BJ (cell line): ENCODE measurements at places on chromosomes 2 and 18.

GRCh38 chr2:170716851-170717598 is 1.9 kb downstream of the SP5 start:
- no peak for DNase-seq

DNA sequence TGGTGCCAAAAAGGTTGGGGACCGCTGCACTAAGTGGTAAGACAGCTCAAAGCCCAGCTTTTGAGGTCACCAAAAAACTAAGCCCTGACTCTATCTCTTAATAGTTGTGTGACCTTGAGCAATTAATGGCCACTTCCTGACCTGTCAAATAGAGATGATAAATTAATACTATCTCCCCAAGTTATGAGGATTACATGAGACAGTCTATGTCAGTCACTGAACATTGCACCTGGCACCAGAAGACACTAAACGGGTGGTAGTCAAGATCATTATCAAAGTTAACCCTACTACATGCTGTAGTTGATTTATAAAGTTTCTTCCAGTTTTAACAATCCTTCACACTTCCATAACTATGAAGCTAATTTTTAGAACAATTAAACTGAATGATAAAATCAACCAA is 36.5 kb downstream of the STPG4 start:
- DNase-seq, result no peak

DNA sequence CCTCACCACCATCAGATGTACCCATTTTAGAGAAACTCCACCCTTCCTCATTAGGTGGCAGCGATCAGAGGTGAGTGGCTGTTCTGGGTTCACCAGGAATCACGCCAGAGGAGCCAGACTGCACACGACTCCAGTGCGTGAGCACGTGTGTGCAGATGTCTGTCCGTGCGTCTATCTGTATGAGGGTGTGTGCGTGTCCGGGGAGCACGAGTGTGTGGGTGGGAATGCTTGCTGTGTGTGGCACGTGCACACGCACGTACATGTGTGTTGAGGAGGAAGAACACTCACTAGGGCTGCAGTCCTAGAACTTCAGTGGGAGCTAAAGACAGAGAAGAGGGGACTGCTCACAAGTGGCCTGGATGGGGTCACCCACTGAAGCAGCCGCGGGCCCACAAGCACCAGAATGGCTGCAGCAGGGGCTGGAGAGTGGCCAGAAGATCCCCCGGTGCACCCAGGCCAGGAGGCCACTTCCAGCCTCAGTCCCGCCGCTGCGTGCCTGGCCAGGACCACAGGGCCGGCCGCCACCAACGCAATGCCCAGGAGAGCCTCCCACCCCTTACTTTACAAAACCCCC is 13.9 kb downstream of the HDAC4 start:
- no peak for DNase-seq

DNA sequence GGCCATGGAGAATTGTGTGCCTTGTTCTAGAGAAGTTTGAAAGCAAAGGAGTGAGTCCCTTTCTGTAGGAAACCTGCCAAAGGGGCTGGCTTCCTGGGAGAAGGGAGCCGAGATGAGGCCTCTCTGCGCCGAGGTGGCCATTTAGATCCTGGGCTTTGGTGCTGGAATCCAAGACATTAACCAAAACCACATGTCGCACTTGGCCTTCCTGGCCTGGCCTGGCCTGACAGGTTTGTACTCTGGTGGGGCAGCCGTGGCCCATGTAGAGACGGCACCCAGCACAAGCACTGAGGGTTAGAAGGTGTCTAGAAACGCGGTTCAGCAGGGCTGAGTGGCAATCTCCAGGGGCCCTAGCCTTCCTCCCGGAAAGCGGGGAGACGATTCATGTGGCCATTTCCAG is 7.1 kb downstream of the CNNM3 start:
- DNase-seq, result no peak

DNA sequence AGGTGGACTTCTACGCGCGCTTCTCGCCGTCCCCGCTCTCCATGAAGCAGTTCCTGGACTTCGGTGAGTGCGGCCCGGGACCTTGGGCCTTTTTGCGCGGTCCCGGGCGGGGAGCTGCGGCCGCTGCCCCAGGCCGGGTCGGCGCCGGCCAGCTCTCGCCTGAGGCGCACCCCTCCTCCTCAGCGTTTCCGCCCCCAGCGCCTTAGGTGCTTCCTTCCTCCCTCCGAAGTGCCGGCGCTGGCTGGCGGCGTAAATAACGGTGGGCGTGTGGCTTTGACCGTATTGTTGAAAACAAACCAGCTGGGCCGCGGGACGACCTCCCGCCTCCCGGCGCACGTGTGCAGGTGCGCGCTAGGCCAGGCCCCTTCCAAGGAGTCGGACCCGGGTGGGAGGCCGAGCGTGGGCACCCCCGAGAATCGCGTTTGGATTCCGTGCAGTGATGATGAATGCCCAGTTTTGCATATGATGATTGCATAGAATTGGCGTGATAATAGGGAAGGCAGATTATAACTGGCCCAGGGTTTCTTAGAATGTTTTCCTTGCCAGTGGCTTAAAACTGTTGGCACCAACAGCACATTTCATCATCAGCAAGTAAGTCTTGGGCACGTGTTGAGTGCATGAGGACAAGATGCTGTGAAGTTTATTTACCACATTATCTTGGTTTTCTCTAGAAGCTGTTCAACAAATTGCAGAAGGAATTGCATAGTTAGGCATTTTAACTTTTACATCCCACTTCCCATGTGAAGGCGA is 569 bp downstream of the PDK1 start:
- no peak for DNase-seq

- no peak for DNase-seq
These were observed 349.7 kb upstream of the ST6GAL2 start for GRCh38 chr2:107235491-107236254.

GRCh38 chr2:168304024-168304681 is 56.8 kb upstream of the STK39 start:
- DNase-seq, result no peak

DNA sequence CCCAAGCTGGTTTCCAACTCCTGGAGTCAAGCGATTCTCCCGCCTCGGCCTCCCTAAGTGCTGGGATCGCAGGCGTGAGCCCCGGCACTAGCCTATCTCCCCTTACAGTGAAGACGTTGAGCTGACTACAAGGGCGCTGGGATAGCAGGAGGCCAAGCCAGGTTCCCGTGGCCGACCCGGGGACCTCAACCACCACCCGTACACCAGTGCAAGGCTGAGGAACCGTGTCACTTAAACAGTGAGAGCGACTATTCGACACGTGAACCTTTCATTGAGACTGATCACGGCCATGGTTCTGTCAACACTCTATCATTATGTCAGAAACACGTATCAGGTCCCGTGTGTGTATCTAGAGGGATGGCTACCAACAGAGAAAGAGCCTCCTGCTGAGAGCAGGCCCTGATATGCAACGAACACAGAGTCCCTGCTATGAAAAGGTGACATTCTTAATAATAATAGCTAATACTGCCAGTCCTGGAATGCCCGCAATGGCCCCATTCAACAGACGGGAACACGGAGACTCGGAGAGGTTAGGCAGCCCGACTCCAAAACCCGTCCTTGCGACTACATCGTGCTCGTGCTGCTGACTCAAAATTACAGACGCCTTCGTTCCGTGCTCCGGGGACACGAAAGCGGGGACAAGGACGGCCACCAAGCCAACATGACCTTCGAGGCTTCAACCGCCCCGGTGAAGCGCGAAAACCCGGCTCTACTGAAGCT is 833 bp downstream of the AFG3L2 start:
- no peak for DNase-seq

GRCh38 chr2:156341452-156342253 is 9.1 kb upstream of the NR4A2 start:
- DNase-seq, result peak; percentile 74

DNA sequence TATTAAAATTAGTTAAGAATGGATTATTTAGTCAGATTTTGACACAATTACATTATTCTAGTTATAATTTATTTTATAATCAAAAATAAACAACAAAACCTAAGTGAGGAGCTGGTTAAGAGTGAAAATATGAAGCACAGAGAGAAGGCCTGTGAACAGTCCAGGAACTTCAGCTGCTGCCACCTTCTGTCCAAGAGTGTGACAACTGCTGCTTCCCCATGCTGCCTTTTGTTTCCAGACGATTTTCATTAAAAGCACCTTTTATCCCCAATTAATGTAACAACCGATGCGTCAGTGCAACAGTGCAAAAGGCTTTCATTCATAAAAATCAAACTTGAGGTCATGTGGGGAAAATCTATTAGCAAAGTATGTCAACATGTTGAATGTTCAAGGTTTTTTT is 363.6 kb downstream of the CTNNA2 start:
- DNase-seq, result no peak

- no peak for DNase-seq
These were observed 14.8 kb downstream of the TRABD2A start for GRCh38 chr2:84866122-84866521.

DNA sequence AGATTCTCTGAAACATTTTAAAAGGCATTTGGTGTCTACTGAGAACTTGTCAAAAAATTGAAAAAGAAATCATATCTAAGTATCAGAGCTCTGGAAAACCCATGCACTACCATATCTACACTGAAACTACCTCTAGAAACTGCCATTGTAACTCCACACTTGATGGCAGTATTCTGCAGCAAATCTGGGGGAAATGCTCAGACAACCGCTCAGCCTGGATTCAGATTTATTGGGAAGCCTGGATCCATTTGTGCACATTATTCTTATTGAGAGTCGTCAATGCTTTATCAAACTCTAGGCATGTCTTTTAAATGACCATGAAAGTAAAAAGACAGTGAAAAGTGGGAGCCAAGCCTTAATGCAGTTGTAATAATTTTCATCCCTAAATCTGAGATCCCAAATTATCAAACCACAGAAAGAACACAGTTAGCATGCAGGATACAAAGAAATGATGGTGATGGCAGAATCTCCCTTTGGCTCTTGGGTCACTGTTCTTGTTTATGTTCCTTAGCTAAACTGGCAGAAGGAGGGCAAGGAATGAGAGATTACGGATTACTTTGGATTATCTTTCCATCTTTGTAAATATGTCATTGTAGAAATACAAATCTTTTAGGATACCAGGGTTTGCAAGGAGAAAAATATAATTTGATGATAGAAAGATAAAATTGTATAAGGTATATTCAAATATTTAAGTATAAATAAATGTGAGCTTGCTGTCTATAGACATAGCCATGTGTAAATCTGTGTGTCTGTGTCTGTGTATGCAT is 512.1 kb upstream of the SYT4 start:
- DNase-seq, result no peak

- DNase-seq, result no peak
These were observed 549.9 kb upstream of the LRATD1 start for GRCh38 chr2:14082640-14083039.

DNA sequence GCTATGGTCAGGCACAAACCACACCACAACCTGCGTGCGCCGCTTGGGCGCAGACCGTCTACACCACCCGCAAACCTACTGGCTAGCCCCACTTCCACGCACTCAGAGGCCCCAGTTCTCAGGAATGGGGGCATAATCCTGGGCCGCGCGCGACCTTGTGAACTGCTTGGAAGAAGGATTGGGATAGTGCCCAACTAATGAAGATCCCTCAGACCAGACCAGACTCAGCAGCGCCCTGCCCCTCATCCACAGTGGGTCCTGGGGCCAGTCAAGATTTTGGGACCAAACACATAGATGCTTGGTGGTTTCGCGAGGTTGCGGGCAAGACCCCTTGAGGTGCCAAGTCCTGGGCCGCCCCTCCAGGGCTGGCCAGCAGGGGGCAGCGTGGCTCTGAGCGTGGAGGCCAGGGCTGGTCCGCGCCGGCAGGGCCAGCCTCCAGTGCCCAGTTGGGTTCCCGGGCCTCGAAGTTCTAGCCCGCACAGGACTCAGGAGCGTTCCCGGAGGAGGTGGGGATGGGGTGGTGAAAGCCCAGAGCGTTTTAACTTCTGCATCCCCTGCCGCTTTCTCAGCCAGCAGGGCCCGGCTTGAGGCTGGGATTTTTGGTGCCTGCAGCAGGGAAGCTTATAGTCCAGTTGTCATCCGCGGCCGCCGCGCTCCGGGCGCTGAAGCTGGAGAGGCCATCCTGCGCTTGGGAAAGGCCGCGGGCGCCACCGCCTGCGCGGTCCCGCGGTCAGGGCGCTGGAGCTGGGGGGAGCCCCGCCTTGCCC is 8.3 kb downstream of the OSR1 start:
- no peak for DNase-seq

GRCh38 chr18:43620936-43621335 is 343.6 kb upstream of the SYT4 start:
- no peak for DNase-seq

DNA sequence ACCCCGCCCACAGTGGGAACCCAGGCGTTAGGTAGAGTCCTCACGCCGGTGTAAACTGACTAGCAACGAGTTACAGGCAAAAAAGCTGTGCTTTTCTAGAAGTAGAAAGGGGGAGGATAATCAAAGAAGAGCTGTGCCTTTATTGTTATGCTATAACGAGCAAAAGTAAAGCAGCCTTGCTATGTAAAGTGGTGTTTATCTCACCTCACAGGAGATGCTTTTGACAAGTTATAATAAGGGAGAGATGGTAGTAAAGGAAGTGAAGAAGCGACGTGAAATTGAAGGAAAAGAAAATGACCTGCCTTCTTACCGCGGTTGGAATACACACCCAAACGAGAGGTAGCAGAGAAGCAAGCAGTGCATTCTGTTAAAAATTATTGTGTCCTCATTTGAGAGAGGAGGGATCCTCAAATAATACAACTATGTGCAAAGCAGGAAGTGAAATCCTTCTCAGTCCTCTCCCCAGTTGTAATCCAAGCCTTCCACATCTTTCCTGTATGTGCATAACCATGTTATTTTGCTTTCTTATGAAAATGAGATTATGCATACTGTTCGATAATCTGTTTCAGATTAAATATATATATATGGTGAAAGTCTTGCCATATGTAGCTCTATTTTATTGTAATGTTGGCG is 962 bp downstream of the TANK start:
- no peak for DNase-seq

DNA sequence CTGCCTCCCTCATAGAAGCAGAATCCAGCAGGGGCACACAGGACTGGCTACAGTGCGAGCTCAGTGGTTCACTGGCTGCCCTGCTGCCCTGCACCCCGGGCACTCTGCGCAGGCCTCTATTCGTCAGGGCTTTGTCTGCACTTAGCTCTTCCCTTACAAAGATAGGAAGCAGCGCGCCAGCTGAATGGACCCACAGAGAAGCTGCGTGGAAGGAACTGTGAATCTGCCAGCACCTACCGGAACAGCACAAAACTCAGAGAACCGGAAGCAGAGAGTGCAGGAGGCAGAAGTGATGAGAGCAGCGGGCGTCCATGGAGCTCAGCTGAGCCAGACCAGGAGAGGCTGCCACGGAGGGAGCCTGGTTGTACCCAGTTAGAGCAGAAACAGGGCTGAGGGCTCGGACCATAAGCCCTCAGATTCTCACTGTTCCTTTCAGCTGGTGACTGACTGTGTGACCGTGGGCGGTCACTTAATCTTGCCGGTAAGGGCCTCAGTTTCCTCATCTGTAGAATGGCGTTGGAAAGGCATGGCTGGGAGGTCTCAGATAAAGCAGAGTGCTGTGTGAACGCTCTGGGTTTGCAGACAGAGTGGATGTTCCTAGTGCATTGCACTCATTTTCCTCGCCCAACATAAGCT is 23.1 kb upstream of the SLC66A3 start:
- DNase-seq, result no peak
